Activated CD4-positive, alpha-beta T cell treated with anti-CD3 and anti-CD28 coated beads for 48 hours (primary cell): ENCODE measurements at places on chromosomes 6 and 20.

DNA sequence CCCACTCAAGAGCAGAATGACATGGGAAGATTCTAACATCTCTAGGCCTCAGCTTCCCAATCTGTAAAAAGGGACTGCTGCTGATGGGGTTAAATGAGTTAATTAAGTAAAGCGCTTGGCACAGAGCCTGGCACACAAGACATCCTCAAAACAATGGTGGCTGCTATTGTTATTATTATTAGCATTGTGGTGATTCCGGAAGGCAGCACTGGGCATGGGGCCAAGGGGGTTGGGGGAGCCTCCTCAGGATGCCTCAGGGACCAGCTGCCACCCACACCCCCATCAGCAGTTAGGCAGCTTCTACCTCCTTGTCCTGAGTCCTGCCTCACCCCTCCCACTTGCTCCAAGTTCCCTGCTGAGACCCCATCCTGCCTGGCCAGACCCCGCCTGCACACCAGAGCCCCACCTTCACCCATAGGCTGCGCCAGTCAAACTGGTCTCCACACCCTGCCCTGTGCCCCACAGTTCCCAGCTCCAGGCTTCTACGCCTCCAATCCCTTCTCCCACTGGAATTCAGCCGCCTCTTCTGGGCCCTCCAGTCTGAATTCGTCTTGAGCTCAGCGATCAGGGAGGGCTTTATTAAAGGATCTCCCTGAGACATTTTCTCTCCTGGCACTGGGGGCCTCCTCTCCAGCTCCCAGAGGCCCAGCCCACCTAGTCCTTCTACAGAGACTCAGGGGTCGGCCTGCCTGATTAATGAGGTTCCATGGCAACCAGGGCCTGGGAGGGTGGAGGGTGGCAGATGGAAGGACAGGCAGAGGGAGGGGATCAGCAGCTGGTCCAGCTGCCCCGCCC lies 1.5 kb downstream of the E2F1 start:
- DNase-seq = no peak

DNA sequence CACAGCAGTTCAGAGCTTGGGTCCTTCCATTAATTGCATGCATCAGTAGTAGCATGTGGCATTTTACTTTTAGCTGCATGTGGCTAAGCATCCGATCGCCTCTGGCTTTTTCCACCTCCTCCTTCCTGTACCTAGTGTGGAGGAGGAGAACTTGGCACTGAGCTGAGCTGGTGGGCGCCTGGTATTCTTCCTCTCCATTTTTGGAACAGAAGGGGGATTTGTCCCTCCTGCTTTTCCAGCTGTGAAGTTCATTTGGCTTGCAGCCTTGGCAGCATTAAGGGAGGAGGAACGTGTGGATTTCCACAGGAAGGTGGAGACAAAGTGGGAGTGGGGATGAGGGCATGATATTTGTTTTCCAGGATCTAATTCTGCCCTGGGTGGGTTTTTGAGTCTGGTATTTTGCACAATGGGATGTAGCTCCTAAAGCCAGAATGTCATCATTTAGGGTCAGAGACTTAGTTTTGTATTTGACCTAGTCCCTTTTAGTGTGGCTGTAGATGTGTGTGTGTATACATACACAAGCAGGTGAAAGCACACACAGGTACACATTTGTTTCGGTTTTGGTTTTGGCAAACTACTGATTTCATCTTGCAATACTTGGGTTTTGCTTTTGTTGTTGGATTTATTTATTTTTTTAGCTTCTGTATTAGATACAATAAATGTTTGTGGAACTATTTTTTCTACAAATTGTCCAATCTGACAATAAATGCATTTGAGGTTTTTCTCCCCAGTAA lies 90.0 kb downstream of the SASH1 start:
- no peak for DNase-seq

DNA sequence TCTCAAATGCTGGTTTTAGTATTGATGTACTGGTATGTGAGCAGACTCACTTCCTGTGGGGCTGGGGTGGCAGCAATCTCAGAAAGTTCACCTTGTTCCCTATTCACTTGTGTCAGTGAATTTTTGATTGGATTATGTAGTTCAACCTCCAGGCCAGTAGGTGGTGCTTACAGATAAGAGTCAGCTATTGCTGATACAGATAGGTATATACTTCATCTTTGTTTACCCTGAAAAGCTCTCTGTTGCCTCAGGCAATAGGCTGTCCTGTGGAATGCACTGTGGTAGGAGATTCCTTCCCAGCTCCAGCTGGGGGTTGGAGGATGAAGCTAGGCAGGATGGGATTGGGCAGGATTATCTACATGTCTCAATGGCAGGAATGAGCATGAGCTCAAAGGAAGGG lies 851.2 kb upstream of the EYS start:
- DNase-seq = no peak

DNA sequence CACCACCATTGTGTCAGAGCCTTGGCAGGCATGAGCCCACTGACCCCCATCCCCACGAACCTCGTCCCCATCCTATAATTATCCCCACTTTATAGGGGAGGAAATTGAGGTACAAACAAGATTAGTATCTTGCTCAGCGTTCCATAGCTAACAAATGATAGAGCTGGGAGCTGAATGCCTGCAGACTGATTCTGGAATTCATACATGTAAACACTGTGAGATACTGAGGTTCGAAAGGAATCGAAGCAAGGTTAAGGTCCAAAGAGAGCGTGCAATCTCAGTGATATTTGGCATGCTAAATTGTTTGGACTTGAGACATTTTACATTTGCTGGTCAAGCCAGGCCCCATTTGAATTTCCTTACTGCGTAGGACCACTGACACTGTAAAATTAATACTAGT lies 746.6 kb downstream of the COL12A1 start:
- DNase-seq = no peak

DNA sequence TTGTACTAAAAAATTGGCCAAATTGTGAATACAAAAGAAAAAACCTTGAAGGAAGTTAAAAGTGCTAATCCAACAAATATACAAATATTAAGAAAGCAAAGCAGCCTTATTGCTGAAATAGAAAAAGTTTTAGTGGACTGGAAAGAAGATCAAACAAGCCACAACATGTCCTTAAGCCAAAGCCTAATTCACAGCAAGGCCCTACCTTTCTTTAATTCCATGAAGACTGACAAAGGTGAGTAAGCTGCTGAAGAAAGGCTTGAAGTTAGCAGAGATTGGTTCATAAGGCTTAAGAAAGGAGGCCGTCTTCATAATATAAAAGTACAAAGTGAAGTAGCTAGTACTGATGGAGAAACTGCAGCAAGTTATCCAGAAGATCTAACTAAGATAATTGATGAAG lies 53.5 kb downstream of the TINAG start:
- DNase-seq = no peak

DNA sequence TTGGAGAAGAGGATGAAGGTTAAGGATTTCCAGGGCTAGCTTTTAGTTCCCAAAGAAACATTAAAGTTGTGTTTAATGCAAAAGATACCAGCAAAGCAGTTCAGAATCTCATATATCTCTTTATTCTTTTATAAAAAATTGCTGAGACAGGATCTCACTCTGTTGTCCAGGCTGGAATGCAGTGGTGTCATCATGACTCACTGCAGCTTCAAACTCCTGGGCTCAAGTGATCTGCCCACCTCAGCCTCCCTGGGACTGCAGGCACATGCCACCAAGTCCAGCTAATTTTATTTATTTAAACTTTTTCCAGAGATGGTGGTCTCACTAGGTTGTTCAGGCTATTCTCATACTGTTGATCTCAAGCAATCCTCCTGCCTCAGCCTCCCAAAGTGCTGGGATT lies 41.1 kb upstream of the CAP2 start:
- DNase-seq = no peak

DNA sequence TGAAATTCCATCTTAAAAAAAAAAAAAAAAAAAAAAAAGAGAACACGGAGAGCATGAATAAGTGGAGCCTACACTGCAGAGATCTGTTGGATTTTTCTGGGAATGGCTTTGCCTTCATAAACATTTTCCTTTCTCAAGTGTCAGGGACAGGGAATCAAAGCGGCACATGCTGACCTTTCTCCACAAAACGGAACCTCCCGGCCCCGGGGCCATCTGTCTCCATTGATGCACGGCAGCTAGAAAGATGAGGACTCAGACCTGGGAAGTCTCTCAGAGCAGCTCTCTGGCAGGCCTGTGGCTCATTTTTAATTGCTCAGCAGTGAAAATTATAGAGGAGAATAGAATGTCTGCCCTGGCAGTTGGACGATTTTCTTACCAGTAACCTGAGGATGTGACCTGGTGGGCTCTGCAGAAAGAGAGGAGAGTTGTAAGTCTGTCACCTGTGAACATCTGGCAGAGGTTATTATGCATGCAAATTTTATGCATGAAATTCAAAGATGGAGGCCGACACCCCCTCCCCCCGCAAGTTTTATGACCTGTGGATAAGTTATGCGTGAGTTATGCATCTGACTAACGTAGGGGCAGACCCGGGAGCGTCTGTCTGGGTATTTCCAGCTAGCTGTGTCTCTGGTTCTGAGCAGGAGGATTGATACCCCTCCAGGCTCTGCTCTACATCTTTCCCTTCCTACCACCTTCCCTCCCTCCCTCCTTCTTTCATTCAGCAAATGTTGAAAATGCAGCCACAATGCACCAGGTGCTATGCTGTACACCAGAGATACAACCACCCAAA lies 352.5 kb downstream of the CDH26 start:
- no peak for DNase-seq

GRCh38 chr6:71967436-71967835 lies 81.1 kb downstream of the RIMS1 start:
- no peak for DNase-seq

- DNase-seq = no peak
Observed at GRCh38 chr20:57507477-57507876, 17.5 kb downstream of the CTCFL start.

DNA sequence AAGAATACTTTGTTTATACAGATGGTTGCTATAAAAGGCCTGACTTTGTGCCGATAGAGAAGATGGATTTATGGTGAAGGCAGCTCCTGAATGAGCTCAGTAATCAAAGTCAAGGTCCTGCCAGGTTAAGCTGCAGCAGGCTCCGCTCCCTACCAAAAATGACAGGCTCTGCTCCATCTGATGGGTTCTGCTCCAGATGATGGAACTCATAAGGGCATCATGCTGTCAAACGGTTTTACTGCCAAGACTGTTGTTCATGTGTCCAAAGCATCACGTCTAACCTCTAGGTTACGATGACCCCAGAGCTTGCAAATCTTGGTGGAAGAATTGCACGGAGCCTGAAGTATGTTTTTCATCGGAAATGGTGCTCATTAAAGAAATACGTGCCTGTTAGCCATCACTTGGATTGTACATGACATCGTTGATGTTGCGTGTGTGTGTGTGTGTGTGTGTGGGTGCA lies 19.2 kb upstream of the PTGIS start:
- no peak for DNase-seq

DNA sequence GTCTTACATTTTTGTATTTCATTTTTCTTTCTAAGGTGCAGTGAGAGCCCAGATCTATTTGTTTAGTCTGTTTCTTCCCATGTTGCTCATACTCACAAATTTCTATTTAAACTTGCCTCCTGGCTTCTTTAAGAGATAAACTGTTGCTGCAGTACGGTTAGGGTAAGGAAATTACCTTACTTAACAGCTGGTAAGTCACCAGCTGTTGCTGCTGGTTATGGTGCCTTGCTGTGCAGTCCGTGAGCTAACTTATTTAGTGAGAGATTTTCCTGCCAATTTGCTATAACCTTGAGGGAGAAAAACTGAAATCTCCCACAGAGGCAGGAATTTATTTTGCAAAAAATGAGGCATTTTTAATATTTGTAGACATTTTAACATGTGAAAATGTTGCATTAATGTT lies 261.0 kb downstream of the UST start:
- DNase-seq = no peak

DNA sequence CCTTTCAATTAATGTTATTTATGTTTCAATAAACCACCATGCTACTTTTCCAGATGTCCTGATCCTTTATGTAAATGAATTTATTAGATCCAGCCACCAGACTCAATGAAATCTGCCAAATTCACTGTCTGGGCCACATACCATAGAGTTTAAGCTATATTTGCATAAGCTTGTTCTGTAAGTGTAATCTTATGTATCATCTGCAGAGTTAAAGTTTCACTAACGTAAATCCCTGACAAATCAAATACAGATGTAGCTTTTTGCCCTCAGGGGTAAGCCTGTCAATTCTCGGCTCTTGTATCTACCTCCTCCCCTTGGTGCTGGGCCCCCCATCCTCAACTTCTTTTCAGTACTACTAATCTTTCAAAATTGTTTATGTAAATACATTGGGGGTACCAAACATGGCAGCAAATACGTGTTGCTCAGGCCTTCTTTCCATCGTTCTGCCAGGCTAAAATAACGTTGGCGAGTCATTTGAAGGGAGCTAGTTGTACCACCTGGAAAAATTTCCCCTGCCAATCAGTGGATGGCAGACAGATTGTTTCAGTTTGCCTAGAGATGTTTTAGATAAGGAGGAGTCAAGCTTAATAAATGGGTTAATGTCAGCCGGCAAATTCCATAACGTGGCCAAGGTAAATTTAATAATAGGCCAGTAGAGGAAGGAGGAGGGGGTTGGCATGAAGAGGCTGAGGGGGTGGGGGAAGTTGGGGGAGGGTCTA lies 79.6 kb downstream of the RPS12 start:
- no peak for DNase-seq

DNA sequence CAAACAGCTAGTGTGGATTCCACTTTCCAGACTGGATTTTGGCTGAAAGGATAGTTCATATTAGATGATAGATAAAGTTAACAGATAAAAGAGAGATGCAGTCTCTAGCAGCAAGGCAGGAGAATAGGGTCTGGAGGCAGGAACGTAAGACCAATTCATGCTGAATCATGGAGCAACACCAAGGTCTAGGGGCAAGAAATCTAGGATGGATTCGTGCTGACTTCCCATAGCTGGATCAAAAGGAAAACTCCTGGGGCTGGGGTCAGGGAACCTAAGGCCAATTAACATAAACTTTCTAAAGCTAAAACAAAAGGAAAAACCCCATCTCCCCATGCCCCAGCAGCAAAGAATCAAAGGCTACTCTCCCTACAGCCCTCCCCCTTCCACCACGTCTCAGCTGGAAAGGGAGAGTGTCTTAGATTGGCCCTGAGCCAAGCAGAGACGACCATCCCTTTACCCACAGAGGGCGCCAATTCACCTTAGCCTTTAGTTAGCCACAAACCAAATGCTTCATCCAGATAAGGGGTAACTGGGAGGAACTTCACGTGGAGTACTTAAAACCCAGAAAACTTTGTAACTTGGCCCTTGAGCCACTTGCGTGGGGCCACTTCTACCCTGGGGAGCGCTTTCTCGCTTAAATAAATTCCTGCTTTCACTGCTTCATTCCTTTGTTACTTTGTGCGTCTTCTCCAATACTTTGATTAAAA lies 7.6 kb downstream of the TREM1 start:
- DNase-seq = peak; percentile 75
